ENCODE measurements at places on chromosomes 7 and 10.

DNA sequence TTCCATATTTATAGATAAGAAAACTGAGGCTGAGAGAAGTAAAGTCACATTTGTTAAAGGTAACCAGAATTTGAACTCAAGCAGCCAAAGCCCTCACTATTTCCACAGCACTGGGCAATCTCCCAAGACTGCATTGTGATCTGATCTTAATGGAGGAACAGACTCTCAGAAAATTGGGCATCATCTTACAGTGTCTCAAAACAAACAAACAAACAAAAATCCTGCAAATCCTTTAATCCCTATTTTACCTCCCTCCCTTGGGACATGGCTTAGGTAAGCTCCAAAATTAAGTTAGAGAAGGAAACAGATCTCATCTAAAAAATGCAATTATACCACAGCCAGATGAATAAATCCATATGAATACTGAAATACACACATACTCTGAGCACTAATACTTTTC lies 57.5 kb downstream of the FHIP2A start:
- no peak overlapping the region for H3K4me3 ChIP-seq
- DNase-seq = no peak
- H3K4me1 ChIP-seq = peaks cover 8% of the 10 kb centered on the region
- H3K27ac ChIP-seq = no peak overlapping the region

- H3K27me3 ChIP-seq = no peaks in the 10 kb centered on the region
- DNase-seq = no peak
- no peak overlapping the region for H3K27ac ChIP-seq
- no peak overlapping the region for H3K4me3 ChIP-seq
- peaks cover 8% of the 10 kb centered on the region for H3K36me3 ChIP-seq
Observed at GRCh38 chr10:11682851-11683250, 59.3 kb upstream of the ECHDC3 start.

DNA sequence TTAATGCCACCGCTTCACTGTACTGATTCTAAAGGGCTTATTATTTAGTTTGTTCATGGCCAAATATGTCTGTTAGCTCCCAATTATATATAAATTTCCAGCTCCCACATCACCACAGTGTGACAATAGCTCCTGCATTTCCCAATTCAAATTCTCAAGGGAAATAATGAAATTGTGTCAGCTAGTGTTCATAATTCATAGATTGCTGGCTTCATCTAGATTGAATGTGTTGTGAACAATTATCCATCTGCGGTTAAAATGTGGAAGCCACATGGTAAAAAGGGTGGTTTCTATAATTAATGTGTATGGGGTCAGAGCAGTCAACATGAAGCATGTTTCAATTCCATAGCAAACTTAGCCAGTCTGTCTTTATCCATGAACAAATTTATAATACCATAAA lies 154.3 kb downstream of the SEMA3E start:
- H3K27me3 ChIP-seq = no peaks in the 10 kb centered on the region
- H3K4me1 ChIP-seq = no peaks in the 10 kb centered on the region
- no peak overlapping the region for H3K27ac ChIP-seq

GRCh38 chr10:1449572-1450205 lies 287.6 kb downstream of the ADARB2 start:
- no peak for DNase-seq
- no peak overlapping the region for H3K4me3 ChIP-seq
- no peaks in the 10 kb centered on the region for H3K36me3 ChIP-seq
- H3K4me1 ChIP-seq = peaks cover 11% of the 10 kb centered on the region
- peaks cover 48% of the 10 kb centered on the region for H3K27me3 ChIP-seq
- no peak overlapping the region for H3K27ac ChIP-seq

DNA sequence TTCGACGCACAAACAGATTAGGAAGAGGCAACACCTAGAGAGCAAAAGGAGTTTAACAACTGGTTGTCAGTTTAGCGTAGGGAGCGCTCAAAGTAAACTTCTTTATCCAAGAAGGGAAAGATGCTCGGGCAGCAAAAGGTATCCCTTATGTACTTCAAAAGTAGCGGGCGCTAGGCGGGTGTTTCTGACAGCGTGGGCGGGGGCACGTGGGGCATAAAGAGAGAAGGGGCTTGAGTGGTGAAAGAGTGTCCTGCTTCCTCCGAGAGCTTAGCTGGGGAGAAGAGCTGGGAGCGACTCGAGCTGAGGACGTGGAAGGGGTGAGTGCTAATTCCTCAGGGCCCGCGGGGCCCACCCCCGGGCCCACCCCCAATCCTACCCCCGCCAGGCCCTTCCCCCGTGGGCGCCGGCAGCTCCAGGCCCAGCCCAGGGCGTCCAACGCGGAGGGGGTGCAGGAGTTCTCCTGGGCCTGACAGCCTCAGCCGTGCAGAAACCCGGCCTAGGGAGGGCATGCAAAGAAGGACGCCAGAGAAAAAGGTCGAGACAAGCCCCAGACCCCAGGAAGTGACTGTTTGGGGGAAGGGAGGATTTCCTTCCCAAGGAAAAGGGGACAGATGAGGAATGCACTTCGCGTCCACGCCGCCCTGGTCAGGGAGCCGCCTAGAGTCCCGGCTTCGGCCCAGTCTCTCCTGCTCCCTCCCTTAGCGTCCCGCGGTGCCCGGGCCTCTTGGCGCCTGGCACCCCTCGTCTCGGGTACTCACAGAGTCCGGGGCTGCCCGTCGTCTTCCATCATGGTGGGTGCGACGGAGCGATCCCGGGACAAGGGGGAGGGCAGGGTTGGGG lies 868 bp downstream of the TIAL1 start:
- peak overlapping the region; percentile 97 for H3K27ac ChIP-seq
- peak; percentile 15 for DNase-seq
- peaks cover 53% of the 10 kb centered on the region for H3K4me1 ChIP-seq
- peaks cover 23% of the 10 kb centered on the region for H3K36me3 ChIP-seq
- peak overlapping the region; percentile 94 for H3K4me3 ChIP-seq

DNA sequence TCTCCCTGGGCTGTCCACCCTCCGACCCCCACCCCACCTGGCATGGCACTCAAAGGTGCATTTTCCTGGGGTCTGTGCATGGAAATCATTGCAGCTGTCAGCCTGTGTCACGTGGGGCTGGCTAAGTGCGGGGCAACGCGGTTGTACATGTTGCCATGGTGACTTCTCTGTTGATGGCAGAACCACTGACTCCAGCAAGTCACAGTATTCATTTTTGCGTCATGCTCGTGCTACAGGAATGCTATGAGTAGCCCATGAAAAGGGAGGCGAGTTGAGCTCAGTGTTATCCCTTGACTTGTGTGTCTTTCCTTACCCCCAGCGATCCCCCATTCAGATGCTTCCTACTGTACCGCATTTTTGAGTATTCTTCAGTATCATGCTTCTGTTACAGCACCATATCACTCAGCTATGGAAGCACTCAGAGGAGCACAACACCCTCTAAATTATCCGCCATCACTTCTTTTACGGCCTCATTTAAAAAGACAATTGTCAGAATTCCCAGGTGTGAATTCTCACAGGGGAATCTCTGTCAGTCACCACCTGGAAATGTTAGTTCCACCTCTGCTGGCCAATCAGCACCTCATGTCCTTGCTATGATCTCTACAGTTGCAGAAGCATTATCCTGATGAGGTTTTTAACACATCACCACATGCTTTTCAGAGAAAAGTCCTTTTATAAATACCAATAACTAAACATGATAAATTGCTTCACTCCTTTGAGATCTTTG lies 194.4 kb upstream of the C7orf33 start:
- H3K36me3 ChIP-seq = peaks cover 2% of the 10 kb centered on the region
- peaks cover 68% of the 10 kb centered on the region for H3K27me3 ChIP-seq
- no peak for DNase-seq
- H3K27ac ChIP-seq = no peak overlapping the region

- H3K4me3 ChIP-seq = peak overlapping the region; percentile 87
- H3K4me1 ChIP-seq = peaks cover 20% of the 10 kb centered on the region
- H3K36me3 ChIP-seq = peaks cover 11% of the 10 kb centered on the region
- H3K27ac ChIP-seq = no peak overlapping the region
- no peaks in the 10 kb centered on the region for H3K27me3 ChIP-seq
Observed at GRCh38 chr7:73738220-73738611, 386 bp downstream of the ABHD11 start.

DNA sequence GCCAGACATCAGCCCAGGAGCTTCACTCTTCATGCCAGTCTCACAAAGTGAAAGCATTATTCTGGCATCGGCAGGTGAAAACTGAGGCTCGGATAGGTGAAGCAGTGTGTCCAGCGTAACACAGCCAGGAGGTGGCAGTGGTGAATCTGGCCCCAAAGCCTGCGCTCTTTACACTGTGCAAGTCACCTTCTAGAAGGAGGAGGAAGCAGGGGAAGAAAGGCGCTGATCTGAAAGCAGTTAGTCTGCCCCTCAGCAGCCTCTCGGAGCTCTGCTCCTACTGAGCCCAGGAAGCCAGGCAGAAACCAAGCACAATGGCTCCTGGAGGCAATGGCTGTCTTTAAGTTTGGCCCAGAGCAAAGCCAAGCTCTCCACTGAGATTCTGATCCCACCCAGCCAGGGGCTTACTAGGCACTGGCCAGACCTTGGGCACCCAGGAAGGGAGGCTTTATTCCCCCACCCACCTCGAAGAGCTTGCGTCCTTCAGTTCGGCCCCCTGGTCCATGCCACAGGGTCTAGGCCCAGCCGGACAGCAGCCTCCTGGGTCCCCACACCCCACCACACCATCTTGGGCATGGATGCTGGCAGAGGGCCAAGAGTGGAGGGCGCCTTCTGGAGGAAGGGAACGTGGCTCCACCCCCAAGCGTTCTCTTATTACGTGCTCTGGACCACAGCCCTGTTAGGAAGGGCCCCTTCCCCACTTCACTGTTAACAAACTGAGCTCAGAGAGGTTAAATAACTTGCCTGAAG lies 104.5 kb downstream of the GRID1 start:
- no peak overlapping the region for H3K4me3 ChIP-seq
- H3K36me3 ChIP-seq = peaks cover 2% of the 10 kb centered on the region
- peaks cover 45% of the 10 kb centered on the region for H3K27me3 ChIP-seq
- H3K4me1 ChIP-seq = no peaks in the 10 kb centered on the region
- no peak for DNase-seq

- peak within 1 kb of the TSS; percentile 75 for H3K4me3 ChIP-seq
- no peaks in the 10 kb centered on the region for H3K27me3 ChIP-seq
- H3K36me3 ChIP-seq = peaks cover 7% of the 10 kb centered on the region
- peak within 1 kb of the TSS; percentile 38 for H3K27ac ChIP-seq
- peaks cover 32% of the 10 kb centered on the region for H3K4me1 ChIP-seq
Observed at GRCh38 chr10:100346765-100347567, at the start of gene SCD. Gene SCD, plus strand, starts transcription at chr10:100347233. Its CDS starts 272 bp downstream, at chr10:100347505.

DNA sequence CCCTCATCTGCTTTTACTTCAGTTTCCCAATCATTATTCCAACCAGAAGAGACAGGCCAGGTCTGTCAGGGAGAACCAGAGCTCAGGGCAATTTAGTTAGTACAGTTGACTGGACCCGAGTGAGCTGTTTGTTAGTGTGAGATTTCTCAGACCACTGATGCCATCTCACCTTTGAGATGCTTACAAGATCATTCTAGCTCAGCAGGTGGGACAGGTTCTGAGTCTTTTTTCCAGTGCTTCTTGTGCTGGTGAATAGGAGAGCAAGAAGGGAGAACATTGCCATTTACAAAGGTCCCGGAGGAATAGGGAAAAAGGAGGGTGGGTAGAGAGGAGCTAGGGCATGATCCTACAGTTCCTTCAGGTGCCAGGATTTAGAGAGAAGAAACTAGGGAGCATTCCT lies 112.4 kb upstream of the IFRD1 start:
- peaks cover 17% of the 10 kb centered on the region for H3K36me3 ChIP-seq
- no peak for DNase-seq

All from central memory CD8-positive, alpha-beta T cell (primary cell).